ENCODE measurements at places on chromosomes 2 and 18.

- DNase-seq, result no peak
Measured at GRCh38 chr18:56233595-56233994, 404.8 kb downstream of the TXNL1 start.

DNA sequence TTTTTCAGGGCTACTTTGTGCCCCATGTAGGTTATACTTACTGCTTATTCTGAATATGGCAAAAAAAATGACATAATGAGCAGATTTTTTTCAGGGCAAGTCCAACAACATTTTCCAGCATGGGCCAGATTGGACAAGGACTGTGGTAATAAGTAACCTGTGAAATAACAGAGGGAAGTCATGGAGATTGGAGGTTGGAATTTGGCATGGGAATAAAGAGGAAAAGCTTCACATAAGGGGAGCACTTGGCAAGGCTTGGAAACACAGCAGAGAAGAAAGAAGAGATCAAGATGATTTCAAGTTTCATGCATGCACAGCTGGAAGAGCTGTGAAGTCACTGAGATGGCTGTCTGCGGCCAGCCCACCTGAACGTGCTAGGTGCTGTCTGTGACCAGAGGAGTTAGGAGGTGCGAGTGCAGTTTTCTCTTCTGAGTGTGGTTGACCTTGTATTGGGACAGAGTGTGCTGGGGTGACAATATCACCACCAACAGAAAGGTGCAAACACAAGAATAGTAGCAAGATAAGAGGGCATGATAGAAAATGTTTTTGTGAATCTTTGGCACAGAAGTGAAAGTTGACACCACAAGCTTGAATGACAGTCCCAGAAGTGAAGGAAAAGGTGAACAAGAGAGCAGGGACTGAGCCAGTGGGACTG, 71.1 kb upstream of the DSC1 start:
- DNase-seq, result no peak

- no peak for DNase-seq
Measured at GRCh38 chr2:78928502-78928901, 97.0 kb upstream of the REG3G start.

GRCh38 chr2:226839161-226839560, 3.3 kb downstream of the RHBDD1 start:
- DNase-seq, result no peak

DNA sequence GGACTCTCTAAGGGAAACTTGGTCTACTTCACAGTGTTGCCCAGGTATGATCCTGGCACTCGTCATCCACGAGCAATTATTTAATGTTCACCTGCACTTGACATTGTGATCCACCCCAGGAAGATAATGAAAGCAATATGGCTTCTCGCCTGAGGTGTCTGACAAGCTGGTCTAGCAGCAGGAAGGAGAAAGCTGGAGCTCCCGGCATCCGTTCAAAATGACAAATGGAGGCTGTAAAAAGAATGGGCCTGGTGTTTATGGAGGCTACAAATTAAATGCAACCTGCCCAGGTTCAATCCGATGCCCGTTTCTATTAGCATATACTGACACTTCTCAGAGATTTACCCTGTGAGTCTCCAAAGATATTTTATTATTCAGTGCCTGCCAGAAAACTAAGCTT, 317.6 kb downstream of the CTNNA2 start:
- no peak for DNase-seq

GRCh38 chr18:31487246-31488015, 10.5 kb upstream of the DSG2 start:
- DNase-seq, result no peak

GRCh38 chr2:218827701-218828476, 3.7 kb downstream of the PRKAG3 start:
- no peak for DNase-seq

GRCh38 chr2:152186262-152186661, 10.7 kb upstream of the STAM2 start:
- no peak for DNase-seq
